ENCODE measurements at places on chromosomes 3 and 15.
A peak's percentile ranks its signal among the peaks of the same experiment; 100 is the strongest.

- no peak overlapping the region for H3K4me3 ChIP-seq
- H3K27me3 ChIP-seq: no peaks in the 10 kb centered on the region
- H3K27ac ChIP-seq: no peak overlapping the region
- DNase-seq: peak; percentile 45
Observed at GRCh38 chr15:29636140-29636539, 186.1 kb downstream of the TJP1 start.

- DNase-seq: peak; percentile 15
- H3K27me3 ChIP-seq: no peaks in the 10 kb centered on the region
- H3K4me3 ChIP-seq: peak overlapping the region; percentile 98
- H3K27ac ChIP-seq: no peak overlapping the region
Observed at GRCh38 chr3:15097891-15098290, 1.1 kb downstream of the RBSN start.

DNA sequence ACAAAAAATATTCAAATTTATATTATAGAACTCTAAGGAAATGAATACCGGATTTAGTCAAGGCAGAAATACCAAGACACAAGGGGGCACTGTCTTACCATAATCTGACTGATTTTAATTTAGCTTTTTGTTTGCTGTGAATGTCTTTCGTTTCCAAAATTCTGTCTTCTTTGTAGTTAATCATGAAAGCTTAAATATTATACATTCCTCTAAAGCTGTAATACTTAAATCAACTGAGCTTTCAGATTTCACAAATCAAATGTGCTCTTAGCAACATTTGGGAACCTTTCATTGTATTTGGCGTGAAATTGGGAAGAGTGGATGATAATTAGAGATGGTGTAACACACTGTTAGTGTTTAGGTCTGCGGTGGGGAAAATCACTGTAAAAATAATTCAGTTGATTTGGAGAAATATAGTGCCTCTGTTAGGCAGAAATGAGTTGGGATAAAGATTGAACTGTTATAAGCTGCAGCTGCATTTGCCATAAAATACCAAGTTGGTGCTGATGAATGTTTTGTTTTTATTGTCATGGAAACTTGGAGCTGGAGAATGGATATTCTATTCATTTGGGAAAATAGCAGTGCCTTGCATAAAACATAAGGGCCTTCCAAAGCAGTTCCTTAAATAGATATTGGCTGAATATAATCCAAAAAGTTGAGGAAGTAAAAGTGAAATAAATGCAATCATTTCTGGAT is 228.2 kb downstream of the TCF12 start:
- peaks cover 11% of the 10 kb centered on the region for H3K4me1 ChIP-seq
- H3K4me3 ChIP-seq: peak overlapping the region; percentile 3
- DNase-seq: peak; percentile 98
- peaks cover under 1% of the 10 kb centered on the region for H3K36me3 ChIP-seq
- peak overlapping the region; percentile 95 for H3K27ac ChIP-seq

- H3K36me3 ChIP-seq: no peaks in the 10 kb centered on the region
- no peak overlapping the region for H3K27ac ChIP-seq
Observed at GRCh38 chr3:119160361-119160760, 13.0 kb upstream of the UPK1B start.

GRCh38 chr3:7820969-7821368 is 680.7 kb upstream of the LMCD1 start:
- H3K27me3 ChIP-seq: no peaks in the 10 kb centered on the region
- no peaks in the 10 kb centered on the region for H3K36me3 ChIP-seq
- no peak overlapping the region for H3K4me3 ChIP-seq
- no peaks in the 10 kb centered on the region for H3K4me1 ChIP-seq
- H3K27ac ChIP-seq: no peak overlapping the region
